ENCODE measurements at places on chromosomes 2 and 18. TPM values are rescaled to one million over a fixed set of nuclear protein-coding genes. Genes with fewer than 3 reads are reported as not detected.

The CDKL4 gene
- 0.69 TPM for total RNA-seq

The ATF2 gene
- total RNA-seq: 30.7 TPM

The OSBPL6 gene
- 7.6 TPM for total RNA-seq

The GNAL gene
- 1.4 TPM for total RNA-seq

The SERPINB5 gene
- total RNA-seq: not detected

The ME2 gene
- 75.2 TPM for total RNA-seq

The TUBA3E gene
- total RNA-seq: 7.4 TPM

The CXCR1 gene
- 0.77 TPM for total RNA-seq

The TCF23 gene
- 0.13 TPM for total RNA-seq

The CLEC4F gene
- not detected for total RNA-seq

The UGT1A4 gene
- not detected for total RNA-seq

The SERPINB2 gene
- 0.20 TPM for total RNA-seq

The MARCHF4 gene
- total RNA-seq: 0.40 TPM

The KCNE4 gene
- 1.3 TPM for total RNA-seq

The CIB4 gene
- not detected for total RNA-seq

The ZNF521 gene
- total RNA-seq: 18.8 TPM

The MAPRE3 gene
- 50.5 TPM for total RNA-seq

The DLGAP1 gene
- 0.39 TPM for total RNA-seq

The IGFBP2 gene
- total RNA-seq: 43.7 TPM

The IHH gene
- total RNA-seq: not detected

Data from heart right ventricle (tissue), 16 donors.